ENCODE measurements at places on chromosomes 7 and 10.

DNA sequence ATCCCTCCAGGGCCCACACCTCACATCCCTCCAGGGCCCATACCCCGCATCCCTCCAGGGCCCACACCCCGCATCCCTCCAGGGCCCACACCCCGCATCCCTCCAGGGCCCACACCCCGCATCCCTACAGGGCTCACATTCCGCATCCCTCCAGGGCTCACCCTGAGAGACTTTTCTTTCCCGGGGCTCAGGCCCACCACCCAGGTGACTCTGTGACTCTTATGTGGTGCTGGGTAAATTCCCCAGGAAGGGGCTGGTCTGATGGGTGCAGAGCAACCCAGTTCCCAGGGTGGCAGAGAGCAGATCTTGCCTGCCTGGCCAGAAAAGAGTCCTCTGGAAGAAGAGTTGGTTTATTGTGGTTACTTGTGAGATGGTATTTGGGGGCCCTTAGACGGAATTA, 290.7 kb downstream of the TCERG1L start:
- no peak for DNase-seq

DNA sequence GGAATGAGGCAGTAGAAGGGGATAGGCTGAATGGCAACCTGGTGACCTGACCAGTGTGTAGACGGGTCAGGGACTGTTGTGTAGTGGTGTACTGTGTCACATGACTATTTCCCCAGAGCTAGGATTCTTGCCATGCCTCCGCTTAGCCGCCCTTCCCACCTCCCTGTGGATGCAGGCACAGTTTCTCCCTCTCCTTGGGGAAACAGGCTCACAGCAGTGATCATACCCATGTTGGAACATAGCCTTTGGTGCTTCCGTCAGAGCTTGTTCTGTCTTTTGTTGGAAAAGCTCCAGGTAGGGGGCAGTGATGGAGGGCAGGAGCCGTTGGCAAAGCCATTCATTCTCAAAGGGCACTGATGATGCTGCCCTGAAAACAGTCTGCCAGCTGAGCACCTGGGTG, 44.3 kb downstream of the OGDH start:
- peak; percentile 29 for DNase-seq

DNA sequence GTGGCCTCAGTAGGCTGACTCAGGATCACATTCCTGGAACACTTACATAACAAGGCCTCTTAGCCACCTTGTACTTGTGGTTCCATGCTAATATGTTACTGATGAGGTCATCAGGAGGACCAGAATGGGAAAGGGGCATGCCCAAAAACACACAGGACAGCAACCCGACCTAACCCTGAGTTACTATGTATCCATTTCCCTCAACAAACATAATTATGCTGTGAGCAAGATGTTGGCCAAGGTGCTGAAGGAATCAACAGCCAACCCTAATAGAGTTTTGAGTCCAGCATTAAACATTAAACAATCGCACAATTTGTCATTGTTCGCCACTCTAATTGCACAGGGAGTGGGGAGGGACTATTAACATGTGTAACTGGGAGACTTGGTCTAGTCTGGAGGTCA, 129.4 kb downstream of the PLPP4 start:
- DNase-seq = no peak

DNA sequence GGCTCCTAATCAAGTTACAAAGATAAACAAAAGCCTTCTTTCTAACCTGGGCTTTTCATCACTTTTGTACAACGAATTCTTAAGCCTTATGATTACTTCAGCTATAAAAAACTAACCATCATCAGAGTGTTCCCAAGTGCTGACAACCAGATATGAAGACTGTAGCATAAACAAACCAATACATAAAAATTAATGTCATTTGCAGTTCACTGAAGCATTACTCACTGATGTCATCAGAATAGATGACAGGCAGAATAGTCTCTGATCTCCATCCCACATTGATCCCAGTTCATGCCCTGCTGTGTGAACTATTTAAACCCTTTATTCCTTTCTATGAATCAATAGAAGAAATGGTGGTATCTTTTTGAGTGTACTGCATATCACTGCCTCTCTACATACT, 84.4 kb downstream of the DNAJC1 start:
- DNase-seq = no peak

GRCh38 chr7:26159243-26159642, 7.2 kb downstream of the NFE2L3 start:
- DNase-seq = no peak

GRCh38 chr7:36840904-36841303, 116.6 kb upstream of the AOAH start:
- DNase-seq = no peak

- DNase-seq = peak; percentile 31
Observed at GRCh38 chr10:77478247-77478961, 159.2 kb downstream of the KCNMA1 start.

GRCh38 chr10:17109475-17110207, 20.0 kb downstream of the CUBN start:
- DNase-seq = no peak

DNA sequence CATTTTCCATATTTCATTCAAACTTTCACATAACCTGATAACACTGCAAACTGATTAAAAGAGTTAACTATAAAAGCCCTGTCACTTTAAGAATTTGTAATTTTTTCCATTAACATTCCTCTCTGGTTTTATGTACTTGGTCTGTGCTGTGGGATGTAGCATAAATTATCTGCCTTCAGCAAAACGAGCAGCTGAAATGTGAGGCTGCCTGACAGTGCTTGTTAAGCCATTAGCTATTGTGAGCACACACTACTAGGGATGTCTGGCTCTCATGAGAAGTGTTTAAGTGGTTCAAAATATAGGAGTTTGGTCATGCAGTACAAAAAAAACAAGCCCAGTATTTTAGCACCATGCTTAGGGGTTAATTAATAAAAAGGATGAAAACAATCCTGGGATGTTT, 63.0 kb downstream of the HOXA1 start:
- DNase-seq = peak; percentile 16

- DNase-seq = no peak
Observed at GRCh38 chr10:124903111-124903510, 38.8 kb upstream of the ZRANB1 start.

GRCh38 chr10:25933653-25934608, at the start of gene MYO3A:
TSS of gene MYO3A (plus strand) at chr10:25934229. CDS start at chr10:25952111, 17,882 bp downstream.
- DNase-seq = no peak

DNA sequence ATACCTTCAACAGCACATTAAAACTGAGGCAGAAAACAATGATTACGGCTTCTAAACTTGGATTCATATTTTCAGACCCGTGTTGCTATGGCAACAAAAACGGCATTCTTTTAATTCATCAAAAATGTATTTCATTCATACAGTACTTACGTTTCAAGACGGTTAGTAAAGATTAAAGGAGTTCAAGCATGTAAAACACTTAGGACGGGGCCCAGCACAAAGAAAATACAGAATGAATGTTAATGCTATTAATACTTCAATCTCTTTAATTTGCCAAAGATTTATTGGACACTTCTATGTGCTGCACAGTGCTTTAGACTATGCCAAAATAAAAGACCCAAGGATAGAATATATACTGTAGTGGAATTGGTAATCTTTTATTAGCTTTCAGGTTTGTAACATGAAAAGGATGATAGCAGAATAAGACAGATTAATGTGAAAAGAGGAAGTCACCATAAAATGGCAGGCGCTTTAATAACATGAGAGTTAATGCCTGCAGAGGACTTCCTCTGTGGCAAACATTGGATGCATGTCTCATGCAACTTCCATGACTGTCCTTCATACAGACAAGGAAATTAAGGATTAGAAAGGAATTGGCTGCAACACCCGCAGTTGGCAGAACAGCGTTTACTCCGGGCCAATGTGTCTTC, 201.6 kb upstream of the KLF6 start:
- no peak for DNase-seq

- DNase-seq = no peak
Observed at GRCh38 chr7:121562259-121562658, 166.2 kb upstream of the FAM3C start.

- no peak for DNase-seq
Observed at GRCh38 chr7:152979376-152979775, 219.8 kb downstream of the ACTR3B start.

GRCh38 chr7:50142425-50143017, 49.5 kb upstream of the ZPBP start:
- DNase-seq = peak; percentile 56

- no peak for DNase-seq
Observed at GRCh38 chr10:43252166-43252782, 14.6 kb downstream of the RASGEF1A start.

DNA sequence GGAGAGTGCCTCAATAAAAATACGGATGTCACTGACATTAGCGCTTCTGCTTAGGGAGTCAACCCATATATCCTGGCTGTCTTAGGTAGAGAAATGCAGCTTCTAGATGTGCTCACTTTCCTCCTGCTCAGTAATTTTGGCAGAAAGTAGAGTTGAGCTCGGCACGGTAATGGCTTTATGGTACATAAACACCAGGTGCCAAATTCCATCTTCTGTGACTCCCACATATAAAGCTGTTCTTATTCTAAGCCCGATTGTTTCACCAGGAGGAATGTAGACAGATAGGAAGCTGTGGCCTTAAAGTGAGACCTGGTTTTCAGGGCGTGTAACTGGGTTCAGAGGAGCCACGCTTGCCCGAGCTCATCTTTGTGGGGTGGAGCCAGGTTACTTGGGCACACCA, 143.7 kb downstream of the CREB5 start:
- DNase-seq = peak; percentile 51

DNA sequence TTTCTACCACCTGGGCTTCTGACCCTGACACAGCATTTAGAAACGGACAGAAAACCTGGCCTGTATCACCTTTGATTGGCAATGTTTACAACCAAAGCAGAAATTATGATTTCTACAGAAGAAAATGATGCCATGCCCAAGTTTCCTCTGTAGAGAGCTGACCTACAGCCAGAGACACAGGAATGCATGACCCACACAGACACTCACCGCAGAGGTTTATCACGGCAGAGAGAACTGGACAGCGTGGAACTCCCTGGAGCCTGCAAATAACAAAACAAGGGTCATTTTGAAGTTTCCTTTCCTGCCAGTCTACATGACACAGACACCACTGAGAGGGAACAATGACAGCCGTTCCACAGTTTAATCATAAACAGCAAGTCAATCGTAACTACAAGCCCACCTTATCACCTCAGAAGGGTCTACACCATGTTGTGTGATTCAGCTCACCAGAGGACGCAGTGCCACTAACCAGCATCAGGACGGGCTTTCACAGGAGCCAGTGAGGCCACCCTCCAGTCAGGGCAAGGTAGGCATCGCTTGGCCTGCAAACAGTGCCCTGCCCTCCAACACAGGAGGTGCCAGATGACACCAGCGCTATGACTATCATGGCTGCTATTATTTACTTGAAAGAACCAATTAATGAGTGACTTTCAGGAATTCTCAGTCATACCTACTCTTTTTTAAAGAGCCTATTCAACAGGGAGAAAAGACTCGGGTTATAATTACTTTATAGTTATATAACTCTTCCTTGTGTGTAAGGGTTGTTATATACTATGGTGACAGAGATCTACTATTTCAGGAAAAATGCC, 139.9 kb downstream of the TNS3 start:
- DNase-seq = no peak

DNA sequence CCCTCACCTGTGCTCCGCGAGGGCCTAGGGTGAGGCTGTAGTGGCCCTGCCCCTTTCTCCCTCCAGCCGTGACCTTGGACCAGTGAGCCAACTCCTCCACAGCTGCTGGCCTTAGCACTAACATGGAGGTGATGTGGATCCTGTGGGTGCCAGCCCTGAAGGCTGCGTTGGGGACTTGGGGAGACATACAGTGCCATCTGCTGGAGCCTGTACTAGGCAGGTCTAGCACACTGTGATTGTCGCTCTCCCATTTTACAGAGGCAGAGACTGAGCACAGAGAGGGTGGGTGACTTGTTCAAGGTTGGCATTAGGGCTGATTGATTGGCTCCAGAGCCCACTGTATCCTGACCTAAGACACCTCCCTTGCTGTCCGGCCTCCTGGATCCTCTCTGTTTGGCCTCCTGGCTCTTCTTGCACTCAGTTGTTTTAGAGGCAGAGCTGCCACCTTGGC, 37.6 kb downstream of the PRF1 start:
- DNase-seq = no peak

DNA sequence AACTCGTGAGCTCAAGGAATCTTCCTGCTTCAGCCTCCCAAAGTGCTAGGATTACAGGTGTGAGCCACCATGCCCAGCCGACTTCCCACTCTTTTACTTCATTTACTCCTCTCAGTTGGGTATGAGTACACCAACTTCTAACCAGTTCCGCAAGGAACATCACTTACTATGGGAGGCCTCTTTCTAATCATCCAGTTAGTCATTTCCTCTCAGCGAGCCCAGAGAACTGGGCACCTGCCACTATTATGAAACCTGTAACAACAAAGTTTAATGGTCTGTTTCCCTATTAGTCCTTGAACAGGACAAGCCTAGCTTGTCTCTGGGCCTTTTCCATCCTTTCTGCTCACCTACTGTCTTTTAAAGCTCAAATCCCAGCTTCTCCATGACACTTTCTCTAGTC, 88.8 kb downstream of the DNMBP start:
- no peak for DNase-seq

DNA sequence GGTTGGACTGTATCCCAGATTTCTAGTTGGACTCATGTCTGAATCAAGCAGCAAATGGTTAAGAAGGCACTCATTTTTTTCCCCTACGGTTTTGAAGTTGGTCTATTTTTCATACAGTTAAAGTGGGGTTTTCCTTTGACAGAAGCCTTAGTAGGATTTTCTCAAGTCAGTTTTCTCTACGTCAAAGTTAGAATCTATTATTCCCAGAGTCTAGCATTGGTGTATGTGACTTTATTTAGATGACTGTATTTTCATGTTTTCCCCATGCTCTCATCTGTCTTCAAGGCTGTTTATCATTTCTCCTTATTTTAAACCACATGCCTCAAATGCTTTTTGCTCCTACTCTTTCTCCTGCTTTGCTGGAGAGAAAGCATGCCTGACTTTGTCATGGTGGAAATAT, 623.2 kb downstream of the CCSER2 start:
- DNase-seq = no peak

- DNase-seq = peak; percentile 44
Observed at GRCh38 chr7:1758028-1758858, 88.2 kb downstream of the ELFN1 start.

DNA sequence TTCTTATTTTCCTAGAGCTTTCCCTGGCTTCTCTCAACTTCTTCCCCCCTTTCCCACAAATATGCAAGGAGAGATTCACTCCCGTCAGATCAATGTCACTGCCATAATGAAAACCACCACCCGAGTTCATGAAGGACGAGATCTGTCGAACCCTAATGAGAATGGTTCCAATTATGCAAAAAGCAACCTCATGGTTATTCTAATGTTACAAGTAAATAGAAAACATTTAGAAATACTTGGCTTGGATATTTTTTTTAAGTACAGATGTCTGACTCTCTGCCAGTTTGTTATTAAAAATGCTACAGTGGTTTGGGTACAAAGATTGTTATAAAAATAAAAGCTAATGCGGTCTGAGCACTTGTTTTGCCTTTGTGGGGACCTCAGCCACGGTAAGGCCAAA, 25.9 kb upstream of the EMX2 start:
- DNase-seq = no peak

GRCh38 chr10:74008212-74008731, 10.4 kb downstream of the VCL start:
- no peak for DNase-seq

DNA sequence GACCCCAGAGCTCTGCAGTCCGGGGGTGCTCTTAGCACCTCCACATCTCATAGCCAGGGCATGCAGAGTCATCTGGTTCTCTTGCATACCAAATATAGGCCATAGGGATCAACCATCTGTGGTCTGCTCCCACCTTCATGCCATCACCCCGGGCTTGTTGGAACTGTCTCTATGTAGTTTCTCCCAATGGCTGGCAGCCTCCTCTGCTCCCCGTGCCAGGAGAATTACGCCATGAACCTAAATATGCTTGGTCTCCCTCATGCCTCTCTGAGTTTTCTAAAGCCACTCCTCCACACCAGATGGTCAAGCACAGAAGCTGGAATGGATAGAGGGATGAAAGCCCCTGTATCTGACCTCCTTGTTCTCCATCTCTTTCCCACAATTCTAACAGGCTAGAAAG, 302.6 kb upstream of the MYO3A start:
- peak; percentile 100 for DNase-seq

All from G401 (cell line).